Activated CD4-positive, alpha-beta T cell treated with anti-CD3 and anti-CD28 coated beads, Interleukin-2, amount 10 ng/mL, durations not matched to agents 24 days and 14 days (primary cell): ENCODE measurements at places on chromosomes 16 and 17.

DNA sequence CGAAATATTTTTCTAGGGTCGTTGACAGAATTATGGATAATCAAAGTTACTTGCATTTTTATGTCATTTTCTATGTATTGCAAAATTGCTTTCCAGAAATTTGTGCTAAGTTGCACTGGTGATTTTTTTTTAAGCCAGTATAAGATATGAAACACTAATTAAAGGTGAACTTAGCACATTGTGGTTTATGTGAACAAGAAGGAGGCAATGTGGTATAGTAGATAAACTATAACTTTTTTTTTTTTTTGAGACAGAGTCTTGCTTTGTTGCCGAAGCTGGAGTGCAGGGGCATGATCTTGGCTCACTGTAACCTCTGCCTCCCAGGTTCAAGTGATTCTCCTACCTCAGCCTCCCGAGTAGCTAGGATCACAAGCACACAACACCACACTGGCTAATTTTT, 13.2 kb downstream of the DGKE start:
- no peak for DNase-seq

DNA sequence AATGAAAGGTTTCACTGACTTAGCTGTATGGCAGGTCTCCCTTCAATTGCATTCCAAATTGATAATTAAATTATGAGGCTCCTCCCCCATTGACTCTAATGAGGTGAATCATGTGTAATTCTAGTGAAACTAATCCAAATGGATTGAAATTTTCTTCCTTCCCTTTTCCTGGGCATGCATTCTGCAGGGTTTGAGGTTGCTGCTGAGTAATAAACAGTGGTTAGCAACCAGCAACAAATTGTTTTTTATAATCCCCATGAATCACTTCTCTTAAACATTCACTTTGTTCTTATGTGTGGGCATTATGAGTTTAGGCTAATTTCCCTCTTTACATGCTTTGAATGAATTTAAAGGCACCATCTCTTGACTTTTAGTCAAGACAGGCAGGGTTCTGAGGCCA, 43.4 kb downstream of the MYOCD start:
- DNase-seq: no peak

- DNase-seq: peak; percentile 91
These were observed 225.1 kb downstream of the SPECC1 start for GRCh38 chr17:20234276-20234675.

DNA sequence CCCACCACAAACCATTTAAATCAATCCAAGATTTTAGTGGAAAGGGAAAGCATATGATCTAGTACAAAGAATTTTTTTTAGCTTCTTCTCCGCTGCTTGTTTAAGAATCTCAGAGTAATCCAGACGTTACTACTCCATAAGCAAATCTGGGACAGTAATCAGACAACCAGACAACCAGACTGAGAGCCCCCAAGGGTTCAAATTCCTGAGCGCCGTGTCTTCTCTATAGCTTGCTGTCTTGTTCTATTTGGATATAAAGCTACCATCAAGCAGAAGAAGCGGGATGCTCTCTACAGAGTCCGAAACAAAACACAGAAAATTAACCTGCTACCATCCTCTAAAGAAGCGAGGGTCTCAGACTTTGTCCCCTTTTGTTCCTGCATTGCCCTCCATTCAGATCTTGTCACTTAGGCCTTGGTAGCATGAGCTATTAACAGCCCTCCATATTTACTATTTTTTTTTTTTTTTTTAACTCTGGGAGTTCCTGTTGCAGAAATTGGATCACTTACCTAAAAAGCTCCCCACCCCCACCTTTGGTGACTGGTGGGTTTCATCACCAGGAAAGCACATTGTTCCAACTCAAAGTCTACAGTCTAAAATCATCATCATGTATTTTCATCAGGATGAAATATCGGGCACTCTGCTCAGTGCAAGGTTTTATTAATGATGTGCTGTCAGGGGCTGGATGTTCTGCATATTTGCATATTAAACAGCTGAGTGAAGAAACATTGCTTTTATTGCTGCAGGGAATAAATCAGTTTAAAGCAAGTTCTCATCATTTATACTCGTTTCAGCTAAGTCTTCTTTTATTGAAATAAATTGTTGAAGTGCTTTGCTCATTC, 576.7 kb downstream of the WWOX start:
- no peak for DNase-seq

DNA sequence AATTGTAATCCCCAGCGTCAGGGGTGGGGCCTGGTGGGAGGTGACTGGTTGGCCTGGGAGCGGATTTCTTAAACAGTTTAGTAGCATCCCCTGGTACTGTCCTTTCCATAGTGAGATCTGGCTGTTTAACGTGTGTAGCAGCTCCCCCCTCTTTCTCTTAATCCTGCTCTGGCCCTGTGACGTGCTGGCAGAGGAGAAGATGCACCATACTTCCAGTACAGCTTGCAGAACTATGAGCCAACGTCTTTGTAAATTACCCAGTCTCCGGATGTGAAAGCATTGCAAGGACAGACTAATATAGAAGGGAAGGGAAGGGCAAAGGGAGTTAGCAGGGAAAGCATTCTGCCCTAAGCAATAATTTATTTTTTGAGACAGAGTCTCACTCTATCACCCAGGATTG, 83.9 kb downstream of the RMI2 start:
- DNase-seq: no peak

GRCh38 chr16:445566-445965, 20.1 kb downstream of the RAB11FIP3 start:
- DNase-seq: no peak
